ENCODE measurements at places on chromosomes 3 and 15.
A peak's percentile ranks its signal among the peaks of the same experiment; 100 is the strongest.

- DNase-seq = no peak
Measured at GRCh38 chr3:105343991-105344390, 22.7 kb upstream of the ALCAM start.

GRCh38 chr3:5112043-5112442 is 10.0 kb upstream of the ARL8B start:
- DNase-seq = no peak

GRCh38 chr15:77901251-77901881 is 176.1 kb downstream of the TBC1D2B start:
- no peak for DNase-seq

- DNase-seq = peak; percentile 67
Measured at GRCh38 chr15:51227940-51228732, 110.3 kb downstream of the CYP19A1 start.

GRCh38 chr15:57376696-57377477 is 582 bp downstream of the CGNL1 start:
- no peak for DNase-seq

DNA sequence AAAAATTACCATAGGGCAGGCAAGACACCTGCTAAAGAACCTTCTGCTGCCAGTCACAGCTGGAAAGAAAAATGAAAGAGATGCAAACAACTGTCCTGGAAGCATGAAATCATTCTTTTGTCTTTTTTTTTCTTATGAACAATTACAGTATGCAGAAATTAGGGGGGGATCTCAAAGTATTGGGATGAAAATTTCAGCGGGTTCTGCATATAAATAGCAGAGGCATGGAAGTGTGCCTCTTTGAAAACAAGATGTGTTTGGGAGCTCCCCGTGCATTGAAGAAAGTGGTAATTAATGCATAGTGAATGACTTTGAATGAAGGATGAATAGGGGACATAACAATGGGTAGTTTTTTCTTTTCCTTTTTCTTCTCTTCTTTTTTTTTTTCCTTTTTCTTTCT is 431.2 kb downstream of the SOX2 start:
- no peak for DNase-seq

DNA sequence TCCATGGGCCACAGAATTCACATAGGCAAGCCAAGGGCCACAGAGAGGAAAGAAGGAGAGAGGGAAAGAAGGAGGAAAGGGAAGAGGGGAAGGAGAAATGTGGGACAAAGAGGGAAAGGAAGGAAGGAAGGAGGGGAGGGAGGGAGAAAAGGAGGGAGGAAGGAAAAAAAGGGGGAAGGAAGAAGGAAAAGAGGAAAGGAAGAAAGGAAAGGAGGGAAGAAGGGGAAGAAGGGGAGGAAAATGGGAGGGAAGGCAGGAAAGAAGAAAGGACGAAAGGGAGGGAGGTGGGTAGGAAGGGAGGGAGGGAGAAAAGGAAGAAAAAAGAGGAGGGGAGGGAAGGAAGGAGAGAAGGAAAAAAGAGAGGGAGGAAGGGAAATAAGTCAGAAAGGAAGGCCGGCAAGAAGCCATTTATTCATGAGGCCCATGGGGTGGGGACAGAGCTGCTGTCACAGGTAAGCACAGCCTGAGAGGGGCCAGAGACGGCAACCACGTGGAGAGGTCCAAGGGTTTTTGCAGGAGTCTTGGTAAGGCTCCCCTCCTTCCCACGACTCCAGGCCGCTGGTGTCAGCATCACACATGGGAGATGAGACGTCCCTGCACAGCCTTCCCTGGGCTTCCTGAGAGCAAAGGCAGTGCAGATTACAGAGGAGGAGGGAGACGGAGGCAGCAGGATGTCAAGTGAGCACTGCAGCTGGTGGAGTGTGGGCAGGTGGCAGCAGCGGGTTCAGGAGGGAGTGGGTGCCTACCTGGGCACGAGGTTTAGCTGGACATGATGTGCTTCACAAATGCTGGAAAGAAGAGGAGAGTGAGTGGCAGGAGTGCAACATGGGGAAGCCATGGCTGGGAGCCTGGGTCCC is 5.5 kb downstream of the MYL3 start:
- DNase-seq = no peak

GRCh38 chr15:72797338-72797689 is 13.8 kb upstream of the ADPGK start:
- DNase-seq = no peak

- no peak for DNase-seq
Measured at GRCh38 chr3:23161308-23161707, 41.8 kb upstream of the UBE2E2 start.

DNA sequence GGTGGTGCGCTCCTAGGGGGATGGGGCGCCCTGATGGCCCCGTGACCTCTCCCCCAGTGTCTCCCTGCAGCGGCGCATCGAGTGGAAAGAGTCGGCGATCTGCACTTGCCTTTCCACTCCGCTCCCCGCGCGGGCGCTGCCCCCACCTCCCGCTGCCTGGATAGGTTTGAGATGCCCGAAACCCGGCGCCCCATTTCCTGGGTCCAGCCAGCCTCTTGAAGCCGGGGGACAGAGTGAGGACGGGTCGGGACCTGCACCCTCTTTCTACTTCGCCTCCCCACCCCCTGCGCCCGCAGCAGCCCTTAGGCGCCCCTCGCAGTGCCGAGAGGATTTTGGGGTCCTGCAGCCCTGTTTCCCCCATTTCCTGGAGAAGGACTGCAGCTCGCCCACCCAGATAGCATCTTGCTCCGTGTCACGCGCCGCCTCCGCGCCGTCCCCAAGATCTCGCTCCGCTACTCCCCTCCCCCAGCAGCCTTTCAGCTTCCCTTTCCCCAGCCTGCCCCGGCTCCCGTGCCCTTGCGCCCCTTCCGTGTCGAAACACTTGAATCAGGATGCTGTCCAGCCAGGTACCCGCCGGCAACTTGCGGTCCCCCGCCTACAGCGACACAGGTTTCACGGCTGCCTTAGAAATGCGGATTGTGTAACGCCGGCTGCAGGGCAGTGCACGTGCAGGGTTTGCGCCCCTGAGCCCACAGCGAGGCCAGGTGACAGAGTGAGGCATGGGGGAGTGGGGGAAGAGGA is 519 bp downstream of the ABHD6 start:
- DNase-seq = no peak

DNA sequence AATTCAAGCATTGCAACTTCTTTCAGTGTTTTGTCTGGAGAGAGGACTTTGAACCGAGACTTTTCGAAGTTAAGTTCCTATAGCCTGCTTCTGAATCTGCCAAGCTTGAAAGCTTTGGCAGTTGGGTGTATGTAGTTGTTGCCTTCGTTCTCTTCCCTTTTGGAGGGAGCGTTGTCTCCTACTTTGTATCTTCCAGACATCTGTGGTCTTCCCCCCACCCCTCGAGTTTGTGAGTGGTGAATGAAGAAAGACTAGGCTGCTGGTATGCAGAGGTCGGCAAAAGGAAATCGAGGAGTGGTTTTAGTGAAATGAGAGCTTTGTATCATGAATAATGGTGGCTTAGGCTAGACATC is 1.3 kb downstream of the CTNNB1 start:
- DNase-seq = peak; percentile 9
